ENCODE measurements at places on chromosomes 3 and 15.

GRCh38 chr3:167559924-167560323 is 86.1 kb upstream of the SERPINI2 start:
- DNase-seq: no peak

- DNase-seq: no peak
Measured at GRCh38 chr15:30929064-30929669, 25.5 kb downstream of the FAN1 start.

GRCh38 chr3:49124991-49125670 is 4.5 kb upstream of the USP19 start:
- DNase-seq: no peak

- no peak for DNase-seq
Measured at GRCh38 chr3:85627932-85628331, 669.1 kb downstream of the CADM2 start.

- no peak for DNase-seq
Measured at GRCh38 chr15:68783226-68784058, 37.3 kb downstream of the ANP32A start.

GRCh38 chr15:22955544-22956119 is 24.5 kb downstream of the CYFIP1 start:
- DNase-seq: no peak

DNA sequence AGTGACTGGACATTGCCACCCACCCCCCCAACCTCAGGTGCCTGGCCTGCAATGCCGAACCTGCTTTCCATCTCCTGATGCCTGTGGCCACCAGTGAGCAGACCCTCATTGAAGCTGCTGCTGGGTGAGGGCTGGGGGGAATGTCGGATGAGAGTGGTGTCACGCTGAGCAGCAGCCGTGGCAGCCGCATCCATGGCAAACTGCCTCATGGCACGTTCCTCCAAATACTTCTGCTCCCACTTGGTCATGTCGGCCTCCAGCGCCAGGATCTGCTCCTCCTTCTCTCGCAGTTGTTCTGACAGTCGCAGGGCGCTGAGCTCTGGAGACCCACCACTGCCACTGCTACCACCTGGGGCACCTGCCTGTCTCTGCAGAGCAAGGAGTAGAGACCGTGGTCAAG is 14.2 kb downstream of the AMOTL2 start:
- no peak for DNase-seq

- no peak for DNase-seq
Measured at GRCh38 chr15:68794863-68795262, 25.8 kb downstream of the ANP32A start.

GRCh38 chr3:13007251-13007941 is 65.8 kb downstream of the IQSEC1 start:
- no peak for DNase-seq

DNA sequence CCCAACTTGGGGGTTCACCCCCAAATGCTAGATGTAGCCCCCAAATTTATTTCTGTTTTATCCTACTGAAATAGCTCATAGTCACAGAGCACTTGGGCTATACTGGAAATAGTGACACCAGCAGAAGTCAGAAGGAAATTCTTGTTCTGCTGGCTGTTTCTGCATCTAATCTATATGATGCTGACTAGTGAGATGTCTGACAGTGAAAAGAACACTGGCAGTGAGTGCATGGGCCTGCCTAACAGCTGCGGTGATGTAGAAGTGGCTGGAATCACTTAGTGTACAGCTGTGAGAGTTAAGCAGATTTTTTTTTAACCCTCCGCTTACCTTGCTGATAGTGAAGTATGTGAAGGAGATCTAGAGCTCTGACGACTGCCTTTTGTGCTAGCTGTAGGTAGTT is 14.0 kb downstream of the TTC14 start:
- no peak for DNase-seq

DNA sequence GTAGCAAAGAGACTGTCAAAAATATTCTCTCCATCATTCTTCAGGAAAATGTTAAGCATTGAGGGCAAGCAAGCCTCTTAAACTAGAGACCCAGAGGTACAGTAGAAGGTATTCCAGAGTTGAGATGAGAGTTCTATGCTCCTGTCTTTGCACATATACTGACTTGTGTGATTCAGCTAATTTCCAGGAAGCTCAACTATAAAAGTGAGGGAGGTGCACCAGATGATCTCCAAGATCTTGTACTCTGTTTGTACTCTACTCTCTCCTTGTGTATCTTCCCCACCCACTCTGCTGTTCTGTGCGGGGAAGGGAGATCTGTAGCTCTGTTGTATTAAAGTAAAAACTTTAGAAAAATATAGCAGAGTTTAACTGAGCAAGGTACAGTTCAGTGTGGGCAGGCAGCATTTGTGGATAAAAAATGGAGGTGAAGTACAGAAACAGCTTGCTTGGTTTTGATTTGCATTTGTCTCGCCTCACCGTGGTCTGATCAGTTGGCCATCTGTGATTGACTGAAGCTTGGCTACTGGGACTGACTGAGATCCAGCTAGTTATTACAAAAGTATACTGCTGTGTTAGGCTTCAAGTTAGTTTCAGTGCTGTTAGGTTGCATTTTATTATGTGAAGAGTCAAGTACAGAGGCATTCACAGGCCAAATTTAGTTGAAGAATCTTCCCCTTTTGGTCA is 463.1 kb upstream of the GOLIM4 start:
- DNase-seq: no peak

GRCh38 chr15:68816158-68816557 is 4.5 kb downstream of the ANP32A start:
- no peak for DNase-seq

DNA sequence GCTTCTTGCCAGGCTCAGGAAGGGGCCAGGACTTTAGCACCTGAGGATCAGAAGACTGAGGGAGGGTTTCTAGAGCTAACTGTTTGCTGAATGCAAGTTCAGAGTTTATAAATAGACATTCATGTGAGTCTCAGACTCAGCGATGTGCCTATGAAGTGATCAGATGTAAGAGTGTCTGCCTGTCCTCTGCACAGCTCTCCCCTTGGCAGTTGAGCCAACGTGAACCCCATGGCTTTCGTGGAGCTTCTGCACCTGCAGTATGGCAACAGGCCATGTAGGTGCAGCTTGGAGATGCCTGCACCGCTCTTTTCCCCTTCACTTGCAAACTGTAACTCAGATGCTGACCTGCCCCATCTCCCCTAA is 141.9 kb downstream of the CHDH start:
- DNase-seq: no peak

DNA sequence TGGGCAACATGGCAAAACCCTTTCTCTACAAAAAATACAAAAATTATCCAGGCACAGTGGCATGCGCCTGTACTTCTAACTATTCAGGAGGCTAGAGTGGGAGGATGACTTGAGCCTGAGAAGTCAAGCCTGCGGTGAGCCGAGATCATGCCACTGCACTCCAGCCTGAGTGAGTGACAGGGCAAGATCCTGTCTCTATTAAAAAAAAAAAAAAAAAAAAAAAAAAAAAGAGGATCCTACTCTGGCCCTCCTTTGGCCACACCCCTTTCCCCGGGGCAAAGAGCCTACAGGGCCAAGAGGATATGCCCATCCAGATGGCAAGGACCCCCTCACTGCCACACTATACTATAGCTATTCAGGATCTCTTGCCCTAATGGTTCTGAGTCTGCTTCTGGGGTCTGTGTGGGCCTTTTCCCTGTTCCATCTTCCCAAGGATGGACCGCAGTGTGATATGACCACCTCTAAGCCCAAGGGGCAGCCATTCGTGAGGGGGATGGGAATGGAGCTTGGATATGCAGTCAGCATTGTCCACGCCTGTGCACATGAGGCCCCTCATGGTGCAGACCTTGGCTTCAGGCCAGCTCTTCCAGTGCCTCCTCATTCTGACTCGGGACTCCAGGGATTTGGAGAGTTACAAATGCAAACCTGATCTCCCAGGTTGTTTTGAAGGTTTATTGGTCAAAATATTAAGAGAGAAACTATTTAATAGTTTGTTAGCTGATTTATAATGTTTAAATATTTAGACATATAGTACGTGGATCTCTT is 7.3 kb downstream of the TYRO3 start:
- no peak for DNase-seq

- no peak for DNase-seq
Measured at GRCh38 chr3:17664923-17665322, 77.5 kb downstream of the TBC1D5 start.

- DNase-seq: no peak
Measured at GRCh38 chr3:32428092-32429068, 36.7 kb downstream of the CMTM7 start.

- DNase-seq: no peak
Measured at GRCh38 chr3:169695031-169695430, 31.5 kb upstream of the MECOM start.

GRCh38 chr3:148948913-148949657 is 42.3 kb upstream of the GYG1 start:
- no peak for DNase-seq

DNA sequence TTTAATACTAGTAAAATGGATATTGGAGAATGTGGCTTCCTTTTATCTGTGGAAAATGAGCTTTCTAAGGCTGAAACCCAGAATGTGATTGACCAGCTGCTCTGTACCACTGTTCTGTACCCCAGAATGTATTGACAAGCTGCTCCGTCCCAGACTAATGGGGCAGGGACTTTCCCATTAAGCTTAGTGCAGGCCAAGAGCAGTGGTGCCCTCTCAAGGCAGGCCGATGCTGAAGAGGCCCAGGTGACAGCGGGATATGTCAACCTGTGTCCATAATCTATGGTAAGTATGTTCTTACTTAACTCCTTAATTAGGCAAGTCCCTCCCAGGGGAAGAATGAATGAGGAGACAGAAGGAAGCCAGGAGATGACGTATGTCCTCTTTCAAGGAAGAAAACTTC is 31.1 kb downstream of the SGO1 start:
- no peak for DNase-seq

GRCh38 chr3:74353039-74353438 is 261.4 kb downstream of the CNTN3 start:
- no peak for DNase-seq

GRCh38 chr3:12797124-12797891 is 828 bp downstream of the CAND2 start:
- no peak for DNase-seq

DNA sequence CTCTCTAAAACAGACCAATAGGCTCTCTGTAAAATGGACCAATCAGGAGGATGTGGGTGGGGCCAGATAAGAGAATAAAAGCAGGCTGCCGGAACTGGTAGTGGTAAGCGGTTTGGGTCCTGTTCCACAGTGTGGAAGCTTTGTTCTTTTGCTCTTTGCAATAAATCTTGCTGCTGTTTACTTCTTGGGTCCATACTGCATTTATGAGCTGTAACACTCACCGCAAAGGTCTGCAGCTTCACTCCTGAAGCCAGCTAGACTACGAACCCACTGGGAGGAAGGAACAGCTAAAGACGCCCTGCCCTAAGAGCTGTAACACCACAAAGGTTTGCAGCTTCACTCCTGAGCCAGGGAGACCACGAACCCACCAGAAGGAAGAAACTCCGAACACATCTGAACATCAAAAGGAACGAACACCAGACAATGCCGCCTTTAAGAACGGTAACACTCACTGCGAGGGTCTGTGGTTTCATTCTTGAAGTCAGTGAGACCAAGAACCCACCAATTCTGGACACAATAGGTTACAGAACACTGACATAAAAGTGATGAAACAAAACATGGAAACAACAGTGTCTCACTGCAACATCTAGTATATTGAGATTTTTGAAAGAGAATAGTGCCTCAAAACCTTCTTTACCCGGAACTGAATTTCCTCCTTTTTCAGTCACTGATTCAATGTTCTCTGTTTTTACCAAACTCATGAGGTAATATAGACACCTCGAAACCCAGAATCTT is 28.8 kb upstream of the PLSCR2 start:
- DNase-seq: no peak

- no peak for DNase-seq
Measured at GRCh38 chr3:140188285-140188684, 253.3 kb downstream of the CLSTN2 start.

DNA sequence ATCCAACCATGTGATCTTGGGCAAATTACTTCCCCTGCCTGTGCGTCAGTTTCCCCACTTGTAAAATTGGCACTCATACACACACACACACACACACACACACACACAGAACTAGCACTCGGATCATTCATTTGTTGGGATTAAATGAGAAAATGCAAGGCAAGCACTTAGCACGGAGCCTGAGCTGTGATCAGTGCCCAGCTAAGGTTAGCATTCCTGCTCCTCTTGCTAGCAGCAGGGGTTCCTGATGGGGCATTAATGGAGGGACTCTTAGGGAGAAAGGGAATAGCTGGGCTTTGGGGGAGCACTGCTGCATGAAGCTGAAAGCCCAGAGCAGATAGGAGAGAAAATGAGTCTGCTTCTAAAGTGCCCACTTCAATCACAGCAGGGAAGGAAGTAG is 187.7 kb upstream of the C2CD4B start:
- no peak for DNase-seq

- DNase-seq: no peak
Measured at GRCh38 chr3:144164352-144164751, 192.7 kb downstream of the DIPK2A start.

GRCh38 chr3:5194341-5194740 is 6.8 kb downstream of the EDEM1 start:
- DNase-seq: no peak

- DNase-seq: no peak
Measured at GRCh38 chr3:58391156-58391865, 42.3 kb downstream of the PDHB start.

DNA sequence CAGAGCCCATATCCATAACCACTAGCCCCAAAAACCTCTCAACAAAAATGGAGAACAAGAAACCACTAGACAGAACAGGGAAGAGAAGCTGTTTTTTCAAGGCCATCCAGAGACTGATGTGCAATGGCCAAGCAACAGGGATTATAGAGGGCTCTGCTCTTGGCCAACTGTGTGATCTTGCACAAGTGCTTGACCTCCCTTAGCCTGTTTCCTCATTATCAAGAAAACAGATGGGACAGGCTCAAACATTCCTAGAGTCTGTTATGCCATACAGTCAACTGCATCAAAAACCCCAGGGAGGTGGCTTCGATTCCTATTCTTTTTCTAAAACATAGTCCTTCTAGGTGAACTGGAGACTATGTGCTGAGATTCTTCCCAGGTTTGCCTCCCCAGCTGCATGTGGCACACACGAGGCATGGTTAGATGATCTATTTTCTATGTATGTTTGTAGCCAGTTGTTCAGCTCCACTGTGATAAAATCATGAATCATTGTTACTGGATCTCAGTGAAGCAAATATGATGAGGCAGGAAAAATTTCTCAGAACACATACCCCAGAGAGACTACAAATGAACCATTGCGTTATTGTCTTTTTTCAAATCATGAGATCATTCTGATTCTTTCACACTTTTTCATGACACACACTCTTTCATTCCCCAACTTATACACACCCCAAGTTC is 132.9 kb upstream of the TGFBR2 start:
- no peak for DNase-seq

GRCh38 chr3:62586356-62586755 is 213.0 kb upstream of the FEZF2 start:
- DNase-seq: no peak

GRCh38 chr3:45994419-45995235 is 997 bp downstream of the FYCO1 start:
- DNase-seq: no peak
